ENCODE measurements at places on chromosomes 4 and X.
A peak's percentile ranks its signal among the peaks of the same experiment; 100 is the strongest.

DNA sequence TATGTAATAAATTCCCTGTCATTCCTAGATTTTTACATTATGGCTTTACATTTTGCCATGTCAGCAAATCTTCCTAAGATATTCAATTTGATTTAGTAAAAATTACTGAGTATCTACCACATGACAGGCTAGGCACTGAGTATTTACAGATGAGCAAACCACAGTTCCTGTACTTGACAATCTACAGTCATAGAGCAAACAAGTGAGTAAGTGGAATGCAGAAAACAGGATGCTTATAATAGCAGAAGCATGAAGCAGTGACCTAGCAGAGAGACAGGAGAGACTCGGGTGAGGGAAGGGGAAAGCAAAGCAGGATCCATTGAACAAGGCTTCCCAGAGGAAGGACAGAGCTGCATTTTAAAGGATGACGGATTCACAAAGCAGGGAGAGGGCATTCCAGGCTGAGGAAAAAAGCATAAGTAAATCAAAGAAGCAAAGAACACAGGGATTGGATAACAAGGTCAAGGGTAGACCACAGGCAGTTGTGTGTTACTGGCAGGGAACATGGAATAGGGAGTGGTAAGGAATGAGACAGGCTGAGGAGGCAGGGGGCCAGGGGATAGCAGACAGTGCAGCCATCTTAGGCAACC lies 124.7 kb upstream of the C1QTNF7 start:
- DNase-seq = no peak

DNA sequence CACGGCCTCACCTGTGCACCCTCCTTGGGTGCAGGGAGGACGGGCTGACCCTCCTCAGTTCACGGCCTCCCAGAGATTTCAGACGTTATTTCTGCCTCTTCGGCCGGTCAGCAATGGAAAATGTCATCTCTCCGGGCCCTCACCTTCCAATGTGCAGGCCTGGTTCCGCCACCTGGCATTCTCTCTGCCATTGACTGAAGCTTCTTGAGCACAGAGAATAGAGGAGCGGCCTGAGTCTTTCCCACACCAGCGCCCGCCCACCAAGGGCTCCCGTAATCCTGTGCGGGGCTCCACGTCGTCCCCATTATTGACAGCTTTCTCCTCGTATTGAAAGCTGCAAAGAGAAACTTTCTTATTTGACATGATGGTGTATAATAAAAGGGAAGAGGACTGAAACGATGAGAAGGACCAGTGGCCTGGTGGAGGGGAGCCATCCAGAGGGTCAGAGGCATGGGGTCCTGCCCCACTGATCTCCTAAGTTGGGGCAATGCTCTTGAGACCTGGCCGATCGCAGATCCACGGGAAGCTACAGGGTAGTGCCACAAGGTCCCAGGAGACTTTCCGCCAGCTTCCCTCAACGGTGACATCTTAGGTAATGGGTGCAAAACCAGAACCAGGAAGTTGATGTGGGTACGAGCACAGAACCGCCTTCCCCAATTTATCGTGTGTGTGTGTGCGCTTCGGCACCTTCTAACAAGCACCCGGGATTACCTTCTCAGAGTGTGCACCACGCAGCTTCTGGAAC lies 20.6 kb downstream of the HTRA3 start:
- DNase-seq = no peak

DNA sequence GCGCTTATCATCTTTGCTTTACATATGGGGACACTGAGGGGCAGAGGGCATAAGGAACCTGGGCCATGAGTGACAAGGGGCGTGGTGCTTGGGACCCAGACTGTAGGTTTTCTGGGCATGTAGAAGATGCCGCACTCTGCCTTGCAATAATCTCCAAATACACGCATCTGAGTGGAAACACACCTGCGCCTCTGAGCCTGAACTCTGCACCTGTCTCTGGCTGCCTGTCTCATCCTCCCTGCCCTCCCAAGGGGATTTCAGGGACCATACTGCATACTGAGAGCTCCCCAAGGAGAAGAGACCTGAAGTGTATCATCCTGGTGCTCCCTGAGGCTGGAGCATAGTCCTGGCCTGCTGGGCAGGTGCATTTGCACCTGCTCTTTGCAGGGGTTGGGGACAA lies 34.7 kb upstream of the ASMTL start:
- no peak for DNase-seq

GRCh38 chr4:8009710-8010511 lies 70.2 kb upstream of the AFAP1 start:
- no peak for DNase-seq

GRCh38 chr4:189445613-189446012 lies 495.1 kb upstream of the FRG1 start:
- no peak for DNase-seq

DNA sequence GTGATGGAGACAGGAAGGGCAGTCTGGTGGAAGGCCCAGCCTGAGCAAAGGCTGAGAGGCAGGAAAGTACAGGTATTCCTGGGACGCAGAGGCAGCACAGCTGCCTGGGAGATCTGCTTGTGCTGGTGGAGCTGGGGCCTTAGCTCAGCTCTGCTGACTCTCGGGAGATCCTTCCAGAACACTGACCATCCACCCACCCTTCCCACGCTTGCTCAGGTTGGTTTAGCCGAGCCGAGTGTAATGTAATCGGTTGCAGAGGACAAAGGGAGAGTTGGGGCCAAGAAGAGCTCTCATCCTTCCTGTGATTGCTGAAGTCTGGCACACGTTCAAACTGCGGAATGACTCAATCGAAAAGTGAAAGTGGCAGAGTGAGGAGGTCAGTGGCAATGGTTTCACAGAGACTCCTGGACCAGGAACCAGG lies 43.1 kb upstream of the GPR78 start:
- DNase-seq = no peak

DNA sequence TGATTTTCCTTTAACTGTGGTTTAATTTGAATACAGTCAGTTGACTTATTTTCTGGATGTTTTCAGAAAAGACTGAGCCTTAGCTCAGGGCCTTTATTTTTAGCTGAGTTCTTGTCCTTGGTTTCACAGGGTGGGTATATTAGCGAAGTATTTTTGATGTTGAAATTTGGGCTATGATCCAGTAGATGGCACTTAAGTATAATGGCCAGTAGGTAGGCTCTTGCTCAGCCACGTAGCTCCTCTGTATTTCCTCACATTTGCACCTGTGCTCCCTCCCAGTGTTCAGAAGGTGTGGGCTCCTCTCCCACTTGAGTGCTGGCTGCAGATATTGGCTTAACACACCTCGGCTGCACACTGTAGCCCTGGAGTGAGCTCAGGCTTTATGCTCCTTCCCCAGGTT lies 549.9 kb upstream of the AMOT start:
- DNase-seq = no peak

GRCh38 chrX:115522952-115523351 lies 38.0 kb upstream of the PLS3 start:
- DNase-seq = no peak

DNA sequence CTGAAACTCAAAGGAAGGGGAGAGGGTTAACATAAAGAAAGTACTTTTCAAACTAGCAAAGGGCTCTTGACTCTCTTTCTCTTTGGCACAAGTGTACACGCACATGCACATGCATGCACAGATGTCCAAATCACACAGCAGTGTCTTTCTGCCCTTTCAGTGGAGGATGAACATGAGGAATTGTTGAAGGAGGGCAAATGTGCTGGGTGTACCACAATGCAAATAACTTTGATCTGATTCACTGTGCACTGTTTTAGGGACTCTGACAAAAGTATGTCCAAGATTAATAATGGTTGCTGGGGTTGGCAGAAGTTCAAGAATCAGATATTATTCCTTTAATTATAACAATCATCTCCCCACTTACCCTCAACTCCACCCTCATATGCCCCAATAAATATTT lies 93.8 kb downstream of the GPC4 start:
- DNase-seq = no peak

DNA sequence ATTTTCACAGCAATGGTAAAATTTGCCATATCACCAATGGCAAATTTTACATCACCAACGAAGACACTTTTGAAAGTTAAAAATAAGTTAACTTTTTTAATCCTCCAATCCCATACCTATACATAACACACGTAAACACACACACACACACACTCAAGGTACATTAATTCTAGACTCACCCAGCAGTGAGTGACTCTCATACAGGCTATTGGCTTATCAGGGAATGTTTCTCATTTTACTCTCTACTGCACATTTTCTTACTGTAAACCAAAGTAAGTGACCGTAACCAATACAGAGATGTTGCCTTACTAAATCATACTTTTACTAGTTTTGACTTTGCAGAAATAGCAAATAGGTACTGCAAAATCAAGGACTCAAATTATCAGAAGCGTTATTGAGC lies 2.3 kb downstream of the VEGFC start:
- DNase-seq = no peak

- no peak for DNase-seq
Observed at GRCh38 chr4:138959097-138959815, 56.3 kb upstream of the NOCT start.

GRCh38 chrX:107470198-107470597 lies 20.7 kb downstream of the FRMPD3 start:
- no peak for DNase-seq

DNA sequence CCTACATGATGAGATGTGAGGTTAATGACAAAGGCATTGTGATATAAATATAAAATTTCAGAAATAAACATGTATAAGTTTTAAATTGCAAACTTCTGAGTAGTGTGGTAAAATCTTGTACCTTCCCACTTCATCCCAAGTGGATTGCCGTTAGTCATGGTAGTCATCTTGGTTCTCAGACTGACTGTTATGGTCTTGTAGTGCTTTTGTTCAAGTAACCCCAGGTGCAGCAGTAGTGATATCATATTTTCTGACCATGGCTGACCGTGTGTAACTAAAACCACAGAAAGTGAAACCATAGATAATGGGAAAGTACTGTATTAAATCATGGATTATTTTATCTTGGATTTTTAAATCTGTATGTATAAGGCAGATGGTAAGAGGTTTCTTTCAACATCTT lies 74.8 kb upstream of the SLIT2 start:
- DNase-seq = no peak

- DNase-seq = no peak
Observed at GRCh38 chr4:78162821-78163220, 105.7 kb downstream of the FRAS1 start.

DNA sequence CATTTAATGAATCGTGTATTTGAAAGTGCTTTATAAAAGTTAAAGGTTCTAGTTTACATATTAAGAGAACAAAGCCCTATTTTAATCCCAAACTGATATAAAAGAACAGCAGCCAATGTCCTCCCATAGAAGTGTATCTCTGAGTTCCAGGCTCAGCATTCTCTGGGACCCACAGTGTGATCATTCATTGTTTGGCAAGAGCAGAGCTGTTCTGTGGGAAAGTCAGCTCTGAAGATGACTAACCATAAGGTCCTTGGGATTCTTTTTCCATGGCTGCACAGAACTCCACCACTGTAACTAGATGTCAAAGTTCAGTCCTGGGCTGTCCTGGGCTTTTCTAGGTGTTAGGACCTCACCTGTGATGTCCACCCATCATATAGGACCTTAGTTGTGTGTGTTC lies 157.0 kb upstream of the TLL1 start:
- DNase-seq = no peak

- no peak for DNase-seq
Observed at GRCh38 chr4:144902614-144903013, 195.4 kb downstream of the ANAPC10 start.

GRCh38 chrX:24668111-24668510 lies 21.0 kb upstream of the PCYT1B start:
- DNase-seq = no peak

GRCh38 chr4:145217349-145217748 lies 37.0 kb upstream of the OTUD4 start:
- DNase-seq = no peak

DNA sequence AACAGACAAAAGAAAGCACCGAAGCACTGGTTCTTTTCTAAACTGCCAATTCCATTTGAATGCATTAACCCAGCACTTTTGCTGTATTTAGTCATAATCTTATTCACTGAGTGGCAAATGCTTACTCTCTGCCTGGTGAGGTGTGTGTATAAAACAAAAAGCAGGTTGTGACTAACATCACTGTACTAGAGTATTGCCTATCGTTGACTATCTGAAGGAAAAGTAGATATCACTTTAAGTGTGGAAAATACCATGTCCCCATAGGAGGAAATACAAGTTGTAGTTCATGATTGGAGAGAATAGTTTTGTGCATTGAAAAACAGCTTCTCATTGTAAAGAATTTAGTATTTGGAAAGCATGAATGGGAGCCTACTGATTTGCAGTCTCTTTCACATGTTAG lies 2.7 kb downstream of the PDLIM5 start:
- DNase-seq = no peak

- peak; percentile 37 for DNase-seq
Observed at GRCh38 chrX:150694738-150695410, 1.7 kb downstream of the MTMR1 start.

- DNase-seq = peak; percentile 33
Observed at GRCh38 chr4:121070696-121071639, 1.4 kb downstream of the NDNF start.
